ENCODE measurements at places on chromosomes 7 and 10.

- peak; percentile 87 for DNase-seq
Measured at GRCh38 chr10:96509017-96509641, 4.6 kb downstream of the TLL2 start.

DNA sequence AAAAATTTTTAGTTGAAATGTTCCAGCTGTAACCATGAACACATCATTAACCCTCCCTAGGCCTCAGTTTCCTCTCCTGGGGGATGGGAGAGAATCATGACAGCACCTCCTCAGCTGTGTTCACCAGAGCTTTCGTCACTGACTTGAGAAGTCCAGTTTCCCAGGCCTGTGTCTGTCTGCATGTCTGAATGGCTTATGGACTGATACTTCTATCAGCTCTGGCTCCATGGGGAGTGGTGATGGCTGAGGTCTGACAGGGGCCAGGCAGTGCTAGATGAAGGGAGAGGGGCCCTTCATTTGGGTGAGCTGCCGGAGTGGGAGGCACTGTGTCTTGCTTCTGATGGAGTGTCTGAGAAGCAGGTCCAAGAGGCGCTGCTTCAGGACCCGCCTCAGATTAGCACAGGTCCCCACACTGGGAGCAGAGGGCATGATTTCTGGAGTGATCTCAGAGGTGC, 192.9 kb downstream of the PTPN20 start:
- no peak for DNase-seq

- no peak for DNase-seq
Measured at GRCh38 chr7:88485821-88486220, 179.1 kb upstream of the STEAP4 start.

- no peak for DNase-seq
Measured at GRCh38 chr10:33680036-33680435, 345.6 kb upstream of the NRP1 start.

GRCh38 chr10:5470062-5470751, 29.2 kb downstream of the CALML5 start:
- DNase-seq, result no peak
